Left renal pelvis (tissue), 4 donors: ENCODE measurements at places on chromosomes 5 and 9.

- DNase-seq, result no peak
These were observed 1.7 kb upstream of the TMEM267 start for GRCh38 chr5:43485406-43485805.

GRCh38 chr5:151700820-151701219 is 14.1 kb upstream of the SPARC start:
- no peak for DNase-seq

DNA sequence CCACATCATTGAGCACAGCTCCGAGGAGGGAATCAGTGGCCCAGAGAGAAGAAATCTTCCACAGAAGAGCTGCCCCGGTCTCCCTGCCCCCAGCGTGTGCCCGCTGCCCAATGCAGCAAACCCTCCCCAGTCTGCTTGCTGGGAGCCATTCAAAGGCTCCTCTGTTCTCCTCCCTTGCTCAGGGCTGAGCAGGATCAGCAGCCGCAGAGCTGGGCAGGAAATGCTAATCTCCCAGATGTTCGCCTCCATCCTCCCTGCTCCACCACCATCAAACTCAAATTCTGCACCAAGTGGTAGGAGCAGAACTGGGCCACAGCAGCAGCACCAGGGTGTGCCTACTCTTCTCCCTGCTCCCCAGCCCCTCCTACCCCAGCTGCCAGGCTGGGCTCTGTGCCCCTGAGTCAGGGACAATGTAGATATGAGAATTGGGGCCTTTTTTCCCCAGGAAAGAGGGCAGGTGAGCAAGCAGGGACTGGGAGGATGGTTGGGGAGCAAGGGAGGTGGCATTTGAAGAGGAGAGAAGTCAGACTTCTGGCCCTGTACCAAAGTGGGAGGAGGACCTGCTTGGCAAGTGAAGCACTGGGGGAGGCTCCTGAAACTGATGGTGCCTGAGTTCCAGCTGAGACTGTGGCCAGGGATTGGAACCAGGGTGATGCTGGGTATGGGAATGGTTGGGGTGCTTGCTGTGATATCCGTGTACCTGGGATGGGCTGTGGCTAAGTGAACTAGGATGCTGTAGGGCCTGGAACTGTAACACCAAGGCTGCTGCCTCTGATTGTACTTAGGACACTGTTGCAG is 1.9 kb upstream of the PCDH1 start:
- DNase-seq, result no peak

- no peak for DNase-seq
These were observed 302.2 kb downstream of the EBF1 start for GRCh38 chr5:158797498-158797845.

- no peak for DNase-seq
These were observed 58.1 kb downstream of the TLE1 start for GRCh38 chr9:81631218-81631745.

- DNase-seq, result no peak
These were observed 9.5 kb downstream of the KCNV2 start for GRCh38 chr9:2726650-2727340.

DNA sequence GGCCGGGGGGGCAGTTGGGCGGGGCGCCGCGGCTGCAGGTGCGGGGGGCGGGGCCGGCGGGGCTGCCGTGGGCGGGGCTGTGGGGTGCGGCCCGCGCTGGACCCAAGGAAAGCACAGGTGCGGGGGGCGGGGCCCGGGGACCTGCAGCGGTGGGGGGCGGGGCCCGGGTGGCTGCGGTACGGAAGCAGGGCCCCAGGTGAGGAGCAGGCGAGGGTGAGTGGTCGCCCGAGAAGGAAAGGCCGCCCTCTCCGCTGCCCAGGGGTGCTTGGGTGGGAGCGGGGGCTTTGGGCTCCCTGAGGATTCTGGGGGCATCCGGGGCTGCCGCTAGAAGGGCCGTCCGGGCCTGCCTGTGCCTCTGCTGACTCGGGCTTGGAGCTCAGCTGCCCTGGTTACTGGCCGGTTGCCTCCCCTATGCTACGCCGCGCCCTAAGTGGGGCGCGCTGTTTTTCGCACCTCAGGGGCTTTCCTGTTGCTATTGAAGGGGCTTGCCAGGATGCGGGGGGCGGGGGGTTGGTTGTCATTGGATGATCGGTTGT is 767 bp downstream of the RALGPS1 start:
- DNase-seq, result no peak

- DNase-seq, result no peak
These were observed 65.9 kb downstream of the DAB2IP start for GRCh38 chr9:121717141-121717991.

- DNase-seq, result no peak
These were observed 21.9 kb downstream of the ZNF608 start for GRCh38 chr5:124724357-124725039.
